Dorsolateral prefrontal cortex (tissue), 122 donors: ENCODE measurements at places on chromosomes 13 and 19. TPM values are rescaled to one million over a fixed set of nuclear protein-coding genes. Genes with fewer than 3 reads are reported as not detected.

The PSG1 gene
- total RNA-seq, result not detected

The KCNN4 gene
- total RNA-seq, result 4.5 TPM

The NKPD1 gene
- 0.76 TPM for total RNA-seq

The TMEM59L gene
- total RNA-seq, result 466 TPM

The ZSCAN18 gene
- total RNA-seq, result 195 TPM

The GIPR gene
- total RNA-seq, result 5.4 TPM

The NR2F6 gene
- total RNA-seq, result 31.9 TPM

The ZNF772 gene
- 36.8 TPM for total RNA-seq

The ARID3A gene
- 9.9 TPM for total RNA-seq

The KL gene
- total RNA-seq, result 0.70 TPM

The ZMYM2 gene
- total RNA-seq, result 142 TPM
